Epithelial cell of proximal tubule (primary cell): ENCODE measurements at places on chromosomes 2 and 18. TPM values are rescaled to one million over a fixed set of nuclear protein-coding genes. Genes with fewer than 3 reads are reported as not detected.

Gene EML6
- 0.22 and 3.7 TPM in 2 replicates for total RNA-seq

Gene COLEC12
- total RNA-seq = 2.0 and 3.3 TPM in 2 replicates

Gene MERTK
- total RNA-seq = 4.3 and 8.7 TPM in 2 replicates

Gene ZNF521
- total RNA-seq = 2.0 and 12.2 TPM in 2 replicates

Gene ANKRD29
- total RNA-seq = 1.2 and 2.7 TPM in 2 replicates

Gene STPG4
- 0.58 TPM in 1 of 2 replicates, not detected in the other for total RNA-seq

Gene PTPN2
- total RNA-seq = 29.6 and 54.0 TPM in 2 replicates

Gene CARF
- 1.5 and 5.5 TPM in 2 replicates for total RNA-seq

- DNase-seq = no peak
Observed at GRCh38 chr18:45565280-45565970, 49.9 kb upstream of the SLC14A2 start.

- no peak for DNase-seq
Observed at GRCh38 chr2:127561371-127561770, 25.9 kb downstream of the MYO7B start.

DNA sequence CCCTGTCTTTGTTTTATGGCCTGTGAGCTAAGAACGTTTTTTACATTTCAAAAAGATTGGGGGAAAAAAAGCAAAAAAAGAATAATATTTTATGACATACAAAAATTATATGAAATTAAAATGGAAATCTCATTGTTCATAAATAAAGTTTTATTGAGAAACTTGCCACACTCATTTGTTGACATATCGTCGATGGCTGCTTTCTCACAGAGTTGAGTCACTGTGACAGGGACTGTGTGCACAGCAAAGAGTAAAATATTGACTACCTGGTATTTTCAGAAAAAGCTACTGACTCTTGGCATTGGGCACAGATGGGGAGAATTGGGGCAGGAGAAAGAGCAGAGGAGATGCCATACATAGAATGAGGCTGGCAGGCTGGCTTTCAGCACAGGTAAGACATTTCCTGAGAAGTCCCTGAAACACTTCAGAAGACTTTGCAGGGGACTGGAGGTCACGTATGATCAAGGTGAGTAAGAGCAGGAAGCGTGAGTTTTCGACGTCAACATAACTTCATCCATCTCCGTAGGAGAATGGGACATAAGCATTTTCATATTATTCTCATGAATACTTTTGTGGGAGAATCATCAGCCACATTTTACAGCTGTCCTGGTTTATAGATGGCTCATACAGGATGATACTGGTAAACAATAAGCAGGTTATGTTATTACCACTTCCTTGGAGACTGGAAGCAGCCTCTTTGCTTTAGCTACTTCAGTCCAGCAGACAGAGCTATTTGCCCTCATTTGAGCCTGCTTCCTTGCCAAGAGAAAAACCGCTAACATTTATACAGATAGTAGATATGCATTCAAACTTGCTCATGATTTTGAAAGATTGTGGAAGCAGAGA, 32.5 kb upstream of the PUM2 start:
- DNase-seq = no peak

DNA sequence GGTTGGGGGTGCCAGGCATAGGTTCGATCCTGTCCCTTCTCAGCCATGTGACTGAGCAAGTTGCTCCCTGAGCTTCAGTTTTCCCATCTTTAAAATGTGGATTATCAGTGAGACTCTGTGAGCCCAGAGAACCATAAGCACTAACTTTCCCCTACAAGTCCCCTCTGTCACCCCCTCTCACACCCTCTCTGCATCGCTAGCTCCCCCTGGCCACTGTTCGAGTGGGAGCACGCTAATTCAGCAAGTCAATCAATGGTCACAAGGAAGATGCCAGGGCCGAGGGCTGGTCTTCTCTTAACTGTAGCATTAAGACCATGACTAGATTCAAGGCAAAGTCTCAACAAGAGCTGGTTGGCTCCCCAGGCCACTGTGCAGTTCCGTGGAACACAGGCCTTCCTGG, 66.2 kb downstream of the BCL2L11 start:
- DNase-seq = no peak

DNA sequence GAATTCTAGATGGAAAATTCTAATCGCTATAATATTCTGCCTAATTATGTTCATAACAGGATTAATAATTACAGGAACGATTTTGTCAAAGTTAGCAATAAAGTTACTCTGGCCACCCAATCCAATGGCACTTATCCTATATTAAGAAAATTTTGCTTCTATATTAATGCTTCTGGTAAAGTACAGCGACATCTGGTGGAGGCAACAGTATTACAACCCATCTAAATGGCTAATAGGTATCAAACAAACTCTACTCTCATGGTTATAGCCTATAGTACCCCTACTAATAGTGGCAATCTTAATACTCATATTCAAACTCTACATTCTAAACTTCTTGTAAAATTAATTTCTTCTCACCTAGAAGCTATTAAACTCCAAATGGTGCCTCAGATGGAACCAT, 1084.7 kb upstream of the LRRTM1 start:
- DNase-seq = no peak

GRCh38 chr2:77629539-77629938, 107.4 kb upstream of the LRRTM4 start:
- DNase-seq = no peak

- DNase-seq = no peak
Observed at GRCh38 chr18:66393463-66393862, 210.4 kb downstream of the CDH19 start.

DNA sequence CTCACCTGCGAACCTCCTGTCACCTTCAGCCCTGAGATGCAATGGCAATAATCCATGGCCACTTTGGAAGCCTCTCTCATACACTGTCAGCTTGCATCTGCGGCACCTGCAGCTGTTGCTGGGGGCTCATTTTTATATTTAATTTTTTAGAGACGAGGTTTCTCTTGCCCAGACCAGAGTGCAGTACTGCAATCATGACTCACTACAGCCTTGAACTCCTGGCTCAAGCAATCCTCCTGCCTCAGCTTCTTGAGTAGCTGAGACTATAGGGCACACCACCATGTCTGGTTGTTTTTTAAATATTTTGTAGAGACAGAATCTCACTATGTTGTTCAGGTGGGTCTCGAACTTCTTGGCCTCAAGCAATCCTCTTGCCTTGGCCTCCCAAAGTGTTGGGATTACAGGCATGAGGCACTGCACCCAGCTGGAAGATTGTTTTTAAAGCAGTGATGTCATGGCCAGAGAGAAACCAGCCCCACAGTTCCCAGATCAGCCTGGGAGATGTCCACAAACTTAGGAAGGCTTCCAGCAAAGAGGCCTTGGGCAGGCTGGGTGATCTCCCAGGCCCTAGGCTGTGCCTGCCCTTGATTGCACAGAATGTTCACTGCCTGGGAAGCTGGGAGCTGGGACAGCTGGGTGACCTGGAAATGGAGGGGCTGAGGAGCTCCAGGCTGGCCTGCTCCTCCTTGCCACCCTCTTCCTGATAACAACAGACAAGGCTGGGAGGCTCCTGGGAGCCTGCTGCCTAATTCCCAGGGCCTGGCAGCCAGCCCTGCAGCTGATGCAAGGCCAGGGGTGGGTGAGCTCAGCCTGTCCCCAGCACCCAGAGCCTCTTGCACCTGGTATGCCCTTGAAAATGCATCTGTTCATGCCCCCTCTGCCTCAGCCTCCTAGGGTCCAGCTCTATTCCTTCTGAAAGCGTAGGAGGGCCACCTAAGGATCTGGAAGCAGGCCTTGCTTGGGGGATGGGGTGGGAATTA, 27.1 kb downstream of the SH2D6 start:
- no peak for DNase-seq

GRCh38 chr2:238383743-238384380, 42.9 kb upstream of the ASB1 start:
- DNase-seq = no peak

DNA sequence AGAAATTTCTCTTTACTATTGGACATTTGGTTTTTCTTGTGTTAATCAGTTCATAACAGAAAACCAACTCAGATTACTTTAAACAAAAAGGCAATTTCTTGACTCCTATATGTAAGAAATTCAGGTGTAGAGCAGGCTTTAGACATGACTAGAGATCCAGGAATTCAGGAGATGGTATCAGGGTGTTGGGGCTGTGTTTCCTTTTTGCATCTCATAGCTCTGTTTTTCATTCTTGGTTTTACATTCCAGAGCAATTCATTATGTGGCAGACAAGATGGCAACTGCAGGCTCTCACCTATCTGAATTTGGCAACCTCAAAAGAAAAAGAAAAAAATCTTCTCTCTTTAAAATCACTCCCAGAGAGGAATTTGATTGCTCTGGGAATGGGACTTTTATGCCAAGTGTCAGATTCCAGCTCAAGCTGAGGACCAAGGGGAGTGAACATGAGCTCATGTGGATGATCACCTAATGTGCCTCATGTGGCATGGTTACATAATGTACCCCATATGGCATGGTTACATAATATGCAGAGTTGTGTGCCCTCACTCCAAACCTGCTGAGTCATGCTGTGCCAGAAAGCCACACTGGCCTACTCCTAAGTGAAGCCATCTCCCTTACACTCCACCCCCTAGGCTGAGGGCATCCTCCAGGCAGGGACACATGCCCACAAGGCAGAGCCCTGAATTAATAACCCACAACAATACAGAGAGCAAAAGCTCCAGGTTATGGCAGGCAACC, 282.7 kb downstream of the MBD2 start:
- DNase-seq = no peak

GRCh38 chr2:160367887-160368286, 125.7 kb downstream of the RBMS1 start:
- DNase-seq = peak; percentile 94

- no peak for DNase-seq
Observed at GRCh38 chr2:230011617-230012016, 57.1 kb downstream of the SLC16A14 start.
